ENCODE measurements at places on chromosomes 12 and 14. TPM values are rescaled to one million over a fixed set of nuclear protein-coding genes. Genes with fewer than 3 reads are reported as not detected.

Gene KRT2
- not detected for polyA plus RNA-seq

GRCh38 chr12:5262885-5263284 lies 169.0 kb upstream of the NTF3 start:
- DNase-seq = no peak

Gene PTPRR
- 0.77 TPM for polyA plus RNA-seq

DNA sequence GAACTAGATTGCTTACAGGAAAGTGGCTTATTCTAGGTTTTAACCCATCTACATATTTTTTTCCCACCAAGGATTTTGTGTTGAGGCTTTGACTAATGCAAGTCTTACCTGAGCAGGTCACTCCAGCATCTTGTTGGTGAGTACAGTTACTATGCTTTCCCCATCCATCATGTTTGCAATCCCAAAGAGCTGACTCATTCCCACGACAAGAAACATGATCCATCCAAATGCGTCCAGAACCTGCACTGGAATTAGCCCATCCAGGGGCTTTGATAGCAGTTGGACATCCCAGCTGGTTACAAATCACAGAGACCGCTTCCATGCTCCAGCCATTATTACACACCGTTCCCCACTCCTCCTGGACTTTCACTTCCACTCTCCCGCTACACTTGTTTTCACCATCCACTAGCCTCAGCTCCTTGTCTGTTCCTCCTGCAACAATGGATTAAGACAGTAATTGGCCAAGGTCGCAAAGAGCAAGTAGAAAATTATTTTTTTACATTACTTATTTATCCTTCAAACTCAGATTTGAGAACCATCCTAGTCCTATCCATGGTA lies 2.5 kb downstream of the CD163 start:
- no peak for DNase-seq

DNA sequence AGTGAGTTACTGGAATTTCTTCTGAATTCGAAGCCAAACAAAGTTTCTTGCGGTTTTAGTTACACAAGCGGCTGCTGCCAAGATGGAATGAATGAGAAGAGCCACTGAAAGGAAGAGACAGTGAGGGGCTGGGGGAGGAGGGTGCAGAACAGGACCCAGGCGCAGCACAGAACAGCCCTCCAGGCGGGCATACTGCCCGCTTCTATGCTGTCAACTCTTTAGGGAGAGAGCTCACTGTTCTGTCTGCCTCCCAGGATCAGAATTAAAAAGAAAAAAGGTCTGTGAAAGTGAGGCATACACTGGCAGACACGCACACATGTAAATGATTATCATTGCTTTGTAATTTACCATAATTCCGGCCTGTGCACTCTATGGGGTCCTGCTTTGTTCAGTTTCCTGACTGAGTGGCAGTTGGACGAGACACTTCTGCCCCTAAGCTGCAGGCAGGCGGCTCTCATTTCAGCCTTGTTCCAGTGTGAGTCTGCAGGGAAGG lies 231.6 kb downstream of the CACNA1C start:
- DNase-seq = no peak

Gene SLCO1C1
- polyA plus RNA-seq = not detected

DNA sequence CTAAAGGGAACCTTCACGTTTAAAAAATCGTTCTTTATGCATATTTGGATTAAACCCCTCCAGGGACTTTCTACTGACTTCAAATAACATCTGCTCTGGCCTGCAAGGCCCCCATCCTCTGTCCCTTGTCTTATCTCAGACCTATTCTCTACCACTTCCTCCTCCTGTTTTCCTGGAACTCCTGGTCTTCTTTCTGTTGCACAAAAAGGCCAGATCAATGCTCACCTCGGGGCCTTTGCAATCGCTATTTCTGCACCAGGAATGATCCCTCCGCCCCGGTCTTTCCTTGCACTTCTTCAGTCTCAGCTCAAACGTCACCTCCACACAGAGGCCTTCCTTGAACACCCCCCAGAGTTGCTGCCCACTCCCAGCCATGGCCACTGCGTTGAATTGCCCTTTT lies 57.6 kb upstream of the BEGAIN start:
- no peak for DNase-seq

DNA sequence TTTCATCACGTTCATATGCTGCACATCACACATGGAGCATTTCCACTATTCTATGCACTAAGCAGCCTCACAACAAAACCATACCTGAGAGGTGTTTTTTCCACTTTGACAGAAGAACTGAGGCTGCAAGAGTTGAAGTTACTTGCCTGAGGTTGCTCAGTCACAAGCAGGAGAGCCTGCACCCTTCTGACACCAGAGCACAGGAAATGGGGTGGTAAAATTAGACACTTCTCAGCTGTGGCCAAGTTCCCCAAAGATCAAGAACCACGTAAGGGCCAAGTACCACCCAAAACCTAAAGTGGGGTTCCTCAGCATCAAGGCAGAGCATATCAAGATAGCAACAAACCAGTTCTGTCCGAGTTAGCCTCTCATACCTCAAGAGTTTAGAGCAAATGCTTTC lies 185.8 kb downstream of the CAPZA3 start:
- no peak for DNase-seq

Gene VWF
- polyA plus RNA-seq = 0.06 TPM

GRCh38 chr14:101050901-101051490 lies 147.5 kb upstream of the RTL1 start:
- DNase-seq = no peak

Gene CACNA2D4
- polyA plus RNA-seq = 0.39 TPM

Gene PLXNC1
- polyA plus RNA-seq = 3.4 TPM

DNA sequence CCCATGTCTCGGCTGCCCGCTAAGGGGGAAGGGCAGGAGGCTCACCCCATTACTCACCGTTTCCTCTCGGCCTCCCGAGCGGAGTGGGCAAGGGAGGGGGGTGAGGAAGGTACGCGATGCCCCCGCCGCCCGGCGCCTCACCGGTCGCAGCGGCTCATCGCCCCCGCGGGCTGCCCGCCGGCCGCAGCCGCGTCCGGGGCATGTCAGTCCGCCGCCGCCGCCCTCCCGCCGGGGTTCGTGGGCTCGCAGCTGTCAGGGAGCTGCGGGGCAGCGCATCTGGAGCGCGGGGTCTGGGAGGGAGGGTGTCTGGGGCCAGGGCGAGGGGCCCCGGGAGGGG lies 461 bp downstream of the SLC8A3 start:
- DNase-seq = no peak

DNA sequence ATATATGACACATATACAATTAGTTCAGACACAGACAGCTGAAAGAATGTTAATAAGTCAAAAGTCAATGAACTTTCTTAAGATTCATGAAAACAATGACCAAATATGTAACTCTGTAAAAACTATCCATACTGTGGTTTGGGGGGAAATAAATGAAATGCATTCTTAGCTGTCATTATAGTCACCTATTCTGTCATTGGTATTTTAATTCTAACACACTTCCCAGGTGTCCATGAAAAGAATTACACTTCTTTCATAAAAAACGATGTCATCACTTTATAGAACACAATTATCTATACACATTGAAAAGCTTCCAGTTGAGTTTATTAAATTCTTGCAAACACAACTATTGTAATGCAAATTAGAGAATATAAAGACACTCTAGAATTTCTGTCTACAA lies 35.8 kb downstream of the PPFIA2 start:
- DNase-seq = no peak

GRCh38 chr12:72839696-72840095 lies 567.5 kb downstream of the TRHDE start:
- DNase-seq = no peak

All from BJ (cell line).